Stimulated activated CD8-positive, alpha-beta memory T cell treated with anti-CD3 and anti-CD28 coated beads, Interleukin-7, amount 100 ng/mL, for 4 hours (primary cell): ENCODE measurements at places on chromosomes 7 and 10.

GRCh38 chr7:137975221-137975620, 26.7 kb downstream of the CREB3L2 start:
- DNase-seq = no peak

DNA sequence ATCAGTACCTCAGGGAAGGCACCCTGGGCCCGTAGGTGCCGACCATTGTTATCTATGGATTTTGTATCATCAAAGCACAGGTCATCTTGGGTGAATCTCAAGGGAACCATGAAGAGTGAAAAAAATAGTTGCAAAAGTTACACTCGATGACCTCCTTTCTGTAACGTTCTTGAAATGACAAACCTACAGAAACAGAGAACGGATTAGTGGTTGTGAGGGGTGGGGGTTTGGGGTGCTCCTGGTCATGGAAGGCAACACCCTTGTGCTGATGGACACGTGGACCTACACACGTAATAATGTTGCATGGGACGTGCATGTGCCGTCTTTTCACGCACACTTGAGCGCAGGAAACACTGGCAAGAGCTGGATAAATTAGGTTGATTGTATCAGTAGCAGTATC, 655.9 kb downstream of the SDK1 start:
- no peak for DNase-seq

DNA sequence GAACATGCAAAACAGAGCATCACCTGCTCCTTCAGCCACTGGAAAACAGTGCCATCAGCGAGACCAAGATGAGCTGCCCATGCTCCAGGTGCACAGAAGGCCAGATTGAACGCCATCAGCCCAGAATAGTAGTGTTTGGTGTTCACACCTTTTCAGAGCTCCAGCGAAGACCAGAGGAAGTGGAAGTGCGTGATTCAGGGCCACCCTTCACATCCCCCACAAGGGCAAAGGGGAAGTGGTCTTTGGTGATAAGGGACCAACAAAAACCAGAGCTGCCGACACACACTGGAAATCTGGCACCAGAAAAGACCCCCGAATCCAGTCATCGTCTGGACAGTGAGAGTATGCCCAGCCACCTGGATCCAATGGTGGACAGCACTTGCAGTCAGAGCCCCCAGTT, 29.5 kb upstream of the TMEM72 start:
- DNase-seq = no peak

DNA sequence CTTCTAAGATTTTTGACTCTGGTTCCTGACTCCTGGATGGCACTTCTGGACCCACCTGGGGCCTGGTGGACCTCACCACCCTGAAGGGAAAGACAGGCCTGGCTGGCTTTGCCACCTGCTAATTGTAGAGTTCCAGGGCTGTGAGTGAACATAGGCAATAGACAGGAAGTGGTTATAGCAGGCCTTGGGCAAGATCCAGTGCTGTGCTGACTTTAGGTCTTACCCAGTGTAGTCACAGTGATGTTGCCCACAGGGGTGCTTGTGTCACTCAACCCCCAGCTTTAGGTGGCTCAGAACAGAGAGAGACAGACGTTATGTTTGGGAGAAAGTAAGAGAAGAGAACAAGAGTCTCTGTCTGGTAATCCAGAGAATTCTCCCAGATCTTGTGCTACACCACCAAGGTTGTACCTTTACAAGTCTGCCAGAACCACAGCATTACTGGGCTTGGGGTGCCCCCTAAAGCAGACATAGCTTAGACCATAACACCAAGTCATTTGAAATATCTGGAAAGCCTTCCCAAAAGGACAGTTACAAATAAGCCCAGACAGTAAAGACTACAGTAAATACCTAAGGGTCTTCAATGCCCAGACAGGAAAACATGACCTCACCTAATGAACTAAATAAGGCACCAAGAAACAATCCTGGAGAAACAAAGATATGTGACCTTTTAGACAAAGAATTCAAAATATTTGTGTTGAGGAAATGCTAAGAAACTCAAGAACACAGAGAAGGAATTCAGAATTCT, 303.4 kb downstream of the PCLO start:
- no peak for DNase-seq

- DNase-seq = no peak
Observed at GRCh38 chr7:133860628-133861335, 266.4 kb upstream of the LRGUK start.

GRCh38 chr10:46091828-46092523, 45.9 kb upstream of the MSMB start:
- no peak for DNase-seq
